Activated CD4-positive, alpha-beta memory T cell treated with anti-CD3 and anti-CD28 coated beads, Interleukin-2, amount 10 ng/mL, durations not matched to agents 7 days and 5 days (primary cell): ENCODE measurements at places on chromosomes 16 and 17. TPM values are rescaled to one million over a fixed set of nuclear protein-coding genes. Genes with fewer than 3 reads are reported as not detected.

The LONP2 gene
- total RNA-seq = 52.1 TPM

The NAA60 gene
- total RNA-seq = 46.1 TPM

The SLC6A2 gene
- total RNA-seq = not detected

The GAS2L2 gene
- total RNA-seq = not detected

The OR1F1 gene
- total RNA-seq = not detected

The KRTAP4-4 gene
- total RNA-seq = not detected

The GPR179 gene
- total RNA-seq = 0.08 TPM

The CSH2 gene
- total RNA-seq = not detected

The ARHGAP27 gene
- 84.4 TPM for total RNA-seq

The MAZ gene
- 376 TPM for total RNA-seq

The PSKH1 gene
- total RNA-seq = 19.0 TPM

The PLXDC1 gene
- total RNA-seq = 7.3 TPM

DNA sequence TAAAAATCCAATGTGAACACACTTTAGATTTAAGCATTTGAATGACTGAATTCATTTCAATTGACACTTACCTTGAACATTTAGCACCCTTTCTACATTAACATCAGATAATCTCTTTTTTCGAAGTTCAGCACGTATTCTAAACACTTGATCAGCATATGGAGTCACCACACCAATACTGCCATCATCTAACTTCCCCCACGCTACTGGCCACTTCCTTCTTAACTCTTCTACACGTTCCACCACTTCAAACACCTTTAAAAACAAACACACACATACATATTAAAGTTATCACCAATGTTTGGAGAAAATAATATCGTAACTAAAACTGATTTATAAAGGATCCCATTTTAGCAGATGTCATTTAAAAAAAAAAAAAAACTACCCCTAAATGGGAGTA is 93.5 kb downstream of the CACNG1 start:
- no peak overlapping the region for H3K4me3 ChIP-seq
- H3K36me3 ChIP-seq = peaks cover 60% of the 10 kb centered on the region
- peaks cover 29% of the 10 kb centered on the region for H3K4me1 ChIP-seq
- DNase-seq = no peak

DNA sequence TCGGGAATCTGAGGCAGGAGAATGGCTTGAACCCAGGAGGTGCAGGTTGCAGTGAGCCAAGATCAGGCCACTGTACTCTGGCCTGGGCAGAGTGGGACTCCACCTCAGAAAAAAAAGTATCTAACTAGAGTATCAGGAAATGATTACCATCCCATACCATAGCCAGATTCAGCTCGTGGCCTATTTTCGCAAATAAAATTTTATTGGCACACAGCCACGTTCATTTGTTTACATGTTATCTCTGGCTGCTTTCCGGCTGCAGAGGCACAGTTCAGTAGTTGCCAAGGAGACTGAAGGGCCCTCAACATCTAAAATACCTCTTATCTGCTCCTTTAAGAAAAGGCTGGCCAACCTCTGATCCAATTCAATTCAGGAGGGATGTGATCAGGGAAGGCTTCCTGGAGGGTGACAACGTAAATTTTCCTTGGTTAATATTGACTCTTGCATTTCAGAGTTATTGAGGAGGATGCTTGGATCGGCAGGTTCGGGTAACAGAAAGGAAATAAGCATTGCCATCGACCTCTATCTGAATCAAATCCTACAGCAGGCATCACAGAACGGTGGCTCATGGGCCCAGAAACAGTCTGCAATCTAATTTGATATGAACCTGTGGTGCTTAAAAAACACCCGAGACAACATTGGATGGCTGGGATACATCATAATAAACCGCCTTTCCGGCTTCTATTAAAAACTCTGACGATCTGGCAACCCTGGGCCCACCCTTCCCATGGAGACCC is 73.8 kb downstream of the XYLT1 start:
- no peak overlapping the region for H3K4me3 ChIP-seq
- H3K36me3 ChIP-seq = peaks cover 7% of the 10 kb centered on the region
- H3K27ac ChIP-seq = no peak overlapping the region

- H3K27ac ChIP-seq = no peak overlapping the region
- H3K27me3 ChIP-seq = no peaks in the 10 kb centered on the region
- H3K36me3 ChIP-seq = peaks cover 13% of the 10 kb centered on the region
- H3K4me3 ChIP-seq = no peak overlapping the region
Measured at GRCh38 chr17:66593116-66593515, 241.8 kb upstream of the CACNG5 start.

GRCh38 chr17:17836818-17837379 is at the start of gene SREBF1:
SREBF1 (minus strand) TSS chr17:17836986; CDS start chr17:17836817, 169 bp downstream.
- peak within 1 kb of the TSS; percentile 94 for H3K27ac ChIP-seq
- DNase-seq = peak; percentile 73
- H3K36me3 ChIP-seq = peaks cover 35% of the 10 kb centered on the region
- peak within 1 kb of the TSS; percentile 80 for H3K4me3 ChIP-seq
- no peaks in the 10 kb centered on the region for H3K27me3 ChIP-seq

DNA sequence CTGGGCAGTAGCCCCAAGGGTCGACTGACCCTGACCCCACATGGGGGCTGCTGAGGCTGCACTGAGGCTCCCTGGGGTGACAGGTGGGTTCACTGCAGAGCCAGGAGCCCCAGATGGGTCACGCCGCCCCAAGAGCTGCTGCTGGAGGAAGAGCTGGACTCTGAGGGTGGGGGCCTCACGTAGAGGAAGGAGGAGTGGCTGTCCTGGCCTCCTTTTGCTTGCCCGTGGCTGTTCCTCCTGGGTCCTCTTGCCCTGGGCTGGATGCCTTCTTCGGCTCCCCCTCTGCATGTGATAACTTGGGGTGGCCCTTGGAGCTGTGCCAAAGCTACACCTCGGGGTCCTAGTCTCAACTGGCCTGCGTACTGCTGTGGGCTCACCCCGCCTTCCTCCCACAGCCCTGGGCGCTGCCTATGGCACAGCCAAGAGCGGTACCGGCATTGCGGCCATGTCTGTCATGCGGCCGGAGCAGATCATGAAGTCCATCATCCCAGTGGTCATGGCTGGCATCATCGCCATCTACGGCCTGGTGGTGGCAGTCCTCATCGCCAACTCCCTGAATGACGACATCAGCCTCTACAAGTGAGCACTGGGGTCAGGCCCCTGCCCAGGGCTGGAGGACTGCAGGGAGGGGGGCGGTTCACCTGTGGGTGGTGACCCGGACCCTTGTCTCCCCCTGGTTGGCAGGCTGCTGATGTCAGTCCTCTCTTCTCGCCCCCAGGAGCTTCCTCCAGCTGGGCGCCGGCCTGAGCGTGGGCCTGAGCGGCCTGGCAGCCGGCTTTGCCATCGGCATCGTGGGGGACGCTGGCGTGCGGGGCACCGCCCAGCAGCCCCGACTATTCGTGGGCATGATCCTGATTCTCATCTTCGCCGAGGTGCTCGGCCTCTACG is 1.1 kb upstream of the AMDHD2 start:
- H3K36me3 ChIP-seq = peaks cover 31% of the 10 kb centered on the region
- no peaks in the 10 kb centered on the region for H3K27me3 ChIP-seq
- peaks cover 58% of the 10 kb centered on the region for H3K4me1 ChIP-seq
- no peak for DNase-seq
- H3K27ac ChIP-seq = peak overlapping the region; percentile 86

DNA sequence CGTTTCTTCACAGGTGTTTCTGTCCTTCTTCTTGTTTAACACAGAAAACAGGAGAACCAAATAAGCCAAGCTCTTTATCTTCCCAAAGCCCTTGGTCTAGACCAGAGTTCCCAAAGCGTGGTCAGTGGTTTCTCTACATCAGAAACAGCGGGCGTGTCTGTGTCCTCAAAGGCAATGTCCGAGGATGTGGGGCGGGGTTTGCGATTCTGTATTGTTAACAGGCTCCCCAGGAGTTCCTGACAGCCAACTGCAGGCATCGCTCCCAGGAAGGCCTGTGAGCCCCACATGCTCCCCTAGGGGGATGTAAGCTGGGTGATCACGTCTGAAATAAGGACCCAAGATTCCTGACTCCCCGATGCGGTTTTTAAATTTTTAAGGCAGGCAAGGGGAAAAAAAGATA is 28.4 kb upstream of the SLC25A19 start:
- DNase-seq = no peak
- H3K4me3 ChIP-seq = no peak overlapping the region
- peak overlapping the region; percentile 31 for H3K27ac ChIP-seq
- H3K27me3 ChIP-seq = no peaks in the 10 kb centered on the region
- peaks cover 26% of the 10 kb centered on the region for H3K36me3 ChIP-seq

GRCh38 chr17:57956291-57957119 is 1.3 kb upstream of the CUEDC1 start:
- no peaks in the 10 kb centered on the region for H3K36me3 ChIP-seq
- DNase-seq = peak; percentile 63
- peaks cover 28% of the 10 kb centered on the region for H3K4me1 ChIP-seq
- peaks cover 57% of the 10 kb centered on the region for H3K27me3 ChIP-seq
- no peak overlapping the region for H3K27ac ChIP-seq
- peak overlapping the region; percentile 37 for H3K4me3 ChIP-seq

- no peak for DNase-seq
- H3K27ac ChIP-seq = no peak overlapping the region
- no peaks in the 10 kb centered on the region for H3K36me3 ChIP-seq
- no peaks in the 10 kb centered on the region for H3K27me3 ChIP-seq
- H3K4me3 ChIP-seq = no peak overlapping the region
Measured at GRCh38 chr17:70473049-70473448, 303.7 kb downstream of the KCNJ2 start.

DNA sequence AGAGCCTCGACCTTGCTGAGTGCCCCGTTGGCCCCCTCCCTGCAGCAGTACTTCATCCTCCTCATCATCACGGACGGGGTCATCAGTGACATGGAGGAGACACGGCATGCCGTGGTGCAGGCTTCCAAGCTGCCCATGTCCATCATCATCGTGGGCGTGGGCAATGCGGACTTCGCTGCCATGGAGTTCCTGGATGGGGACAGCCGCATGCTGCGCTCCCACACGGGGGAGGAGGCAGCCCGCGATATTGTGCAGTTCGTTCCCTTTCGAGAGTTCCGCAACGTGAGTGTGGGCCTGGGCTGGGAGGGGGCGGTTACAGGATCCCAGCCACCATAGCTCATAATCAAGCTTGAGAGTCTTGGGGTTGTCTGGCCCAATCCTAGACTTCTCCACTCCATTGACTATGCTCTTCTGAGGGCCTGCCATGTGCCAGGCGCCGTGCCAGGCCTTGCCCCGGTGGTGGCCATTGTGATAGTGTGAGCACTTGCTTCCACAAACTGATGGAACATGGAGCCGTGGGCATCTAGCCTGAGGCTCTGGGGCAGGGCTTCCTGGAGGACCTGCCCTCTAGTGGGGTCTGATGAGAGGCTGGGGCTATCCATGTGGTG is 39.7 kb downstream of the PSME3IP1 start:
- no peak overlapping the region for H3K27ac ChIP-seq
- H3K4me3 ChIP-seq = no peak overlapping the region
- no peaks in the 10 kb centered on the region for H3K36me3 ChIP-seq
- peaks cover 22% of the 10 kb centered on the region for H3K4me1 ChIP-seq
- no peaks in the 10 kb centered on the region for H3K27me3 ChIP-seq
- no peak for DNase-seq

GRCh38 chr16:11611871-11612664 is 25.3 kb upstream of the LITAF start:
- H3K4me3 ChIP-seq = no peak overlapping the region
- H3K27ac ChIP-seq = no peak overlapping the region
- H3K27me3 ChIP-seq = peaks cover 24% of the 10 kb centered on the region
- H3K4me1 ChIP-seq = peaks cover 18% of the 10 kb centered on the region
- no peak for DNase-seq

- H3K27ac ChIP-seq = no peak overlapping the region
- H3K4me3 ChIP-seq = no peak overlapping the region
- H3K27me3 ChIP-seq = peaks cover 3% of the 10 kb centered on the region
- no peak for DNase-seq
Measured at GRCh38 chr17:81325714-81326358, 30.7 kb upstream of the SLC38A10 start.

- peaks cover 7% of the 10 kb centered on the region for H3K27me3 ChIP-seq
- H3K27ac ChIP-seq = no peak overlapping the region
- no peaks in the 10 kb centered on the region for H3K36me3 ChIP-seq
- no peak overlapping the region for H3K4me3 ChIP-seq
Measured at GRCh38 chr17:57913575-57914272, 41.5 kb downstream of the CUEDC1 start.

DNA sequence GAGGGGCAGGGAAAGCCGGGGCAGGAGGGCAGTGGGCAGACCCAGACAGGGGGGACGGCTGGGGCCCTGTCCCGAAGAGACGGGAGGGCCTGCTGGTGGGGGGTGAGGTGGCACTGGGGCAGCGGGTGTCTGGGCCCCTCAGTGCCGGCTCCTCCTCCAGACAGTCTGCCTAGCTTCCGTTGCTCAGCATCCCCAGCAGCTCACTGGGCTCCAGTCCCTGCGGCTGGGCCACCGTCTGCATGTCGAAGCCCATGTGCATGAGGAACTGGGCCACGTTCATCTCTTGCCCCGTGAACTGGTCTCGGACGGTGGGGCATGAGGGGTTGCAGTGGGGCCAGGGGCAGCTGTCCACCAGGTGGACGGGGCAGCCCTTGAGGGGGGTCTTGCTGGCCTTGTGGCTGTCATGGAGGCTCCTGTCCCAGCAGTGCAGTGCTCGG is 5.8 kb upstream of the MYADML2 start:
- DNase-seq = no peak
- no peak overlapping the region for H3K4me3 ChIP-seq
- H3K27ac ChIP-seq = no peak overlapping the region

- no peak for DNase-seq
- peak overlapping the region; percentile 64 for H3K27ac ChIP-seq
- H3K4me1 ChIP-seq = peaks cover 43% of the 10 kb centered on the region
- H3K4me3 ChIP-seq = peak overlapping the region; percentile 24
- H3K27me3 ChIP-seq = no peaks in the 10 kb centered on the region
Measured at GRCh38 chr16:89297156-89297874, 79.8 kb downstream of the ZNF778 start.

GRCh38 chr17:1122533-1123392 is 57.0 kb downstream of the ABR start:
- peak overlapping the region; percentile 66 for H3K27ac ChIP-seq
- no peaks in the 10 kb centered on the region for H3K36me3 ChIP-seq
- H3K27me3 ChIP-seq = no peaks in the 10 kb centered on the region
- DNase-seq = peak; percentile 86

- no peak overlapping the region for H3K27ac ChIP-seq
- peaks cover 16% of the 10 kb centered on the region for H3K27me3 ChIP-seq
- DNase-seq = no peak
- H3K4me3 ChIP-seq = no peak overlapping the region
- H3K4me1 ChIP-seq = no peaks in the 10 kb centered on the region
Measured at GRCh38 chr17:40497695-40498094, 3.7 kb downstream of the TNS4 start.

DNA sequence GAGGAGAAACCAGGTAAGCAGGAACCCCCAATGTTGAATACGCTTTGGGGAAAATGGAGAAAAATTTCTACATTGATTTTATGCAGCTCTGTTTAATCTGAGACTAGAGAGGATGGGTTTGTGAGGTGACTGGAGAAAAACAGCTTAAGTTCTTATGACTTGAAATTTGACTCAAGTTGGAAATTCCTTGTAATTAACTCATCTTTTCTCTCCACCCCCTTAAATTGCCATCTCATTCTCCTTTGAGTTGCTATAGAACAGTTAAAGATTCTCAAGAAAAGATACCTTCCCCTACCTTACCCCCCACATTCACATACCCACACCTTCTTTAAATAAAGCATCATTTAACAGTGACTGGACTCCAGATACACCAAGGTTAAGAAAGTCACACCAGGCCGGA is 24.2 kb downstream of the ZNRF1 start:
- no peak overlapping the region for H3K4me3 ChIP-seq
- H3K27ac ChIP-seq = no peak overlapping the region
- no peak for DNase-seq
- no peaks in the 10 kb centered on the region for H3K27me3 ChIP-seq
- H3K4me1 ChIP-seq = peaks cover 25% of the 10 kb centered on the region
